ENCODE measurements at places on chromosomes 7 and 10.

DNA sequence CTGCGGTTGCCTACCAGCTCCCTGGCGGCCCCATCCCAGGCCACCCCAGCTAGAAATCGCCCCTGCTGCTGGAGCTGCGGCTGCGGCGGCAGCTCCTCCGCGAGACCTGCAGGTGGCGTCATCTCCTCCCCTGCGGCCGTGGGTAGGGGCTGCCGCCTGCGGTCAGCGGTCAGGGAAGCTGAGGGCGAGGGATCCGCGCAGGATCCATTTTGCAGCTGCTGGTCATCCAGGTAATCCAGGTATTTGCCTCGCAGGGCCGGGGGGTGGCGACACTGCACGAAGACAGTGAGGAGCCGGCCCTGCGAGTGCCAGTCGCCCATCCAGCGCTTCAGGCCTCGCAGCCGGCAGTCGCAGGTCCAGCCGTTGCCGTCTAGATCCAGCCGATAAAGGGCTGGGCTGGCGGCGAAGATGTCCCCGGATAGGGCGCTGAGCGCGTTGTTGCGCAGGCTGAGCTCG is 1.5 kb downstream of the TRIL start:
- DNase-seq: no peak

- no peak for DNase-seq
Observed at GRCh38 chr7:116899308-116899707, 36.9 kb downstream of the CAPZA2 start.

GRCh38 chr10:113431398-113432160 is 121.3 kb upstream of the HABP2 start:
- no peak for DNase-seq

DNA sequence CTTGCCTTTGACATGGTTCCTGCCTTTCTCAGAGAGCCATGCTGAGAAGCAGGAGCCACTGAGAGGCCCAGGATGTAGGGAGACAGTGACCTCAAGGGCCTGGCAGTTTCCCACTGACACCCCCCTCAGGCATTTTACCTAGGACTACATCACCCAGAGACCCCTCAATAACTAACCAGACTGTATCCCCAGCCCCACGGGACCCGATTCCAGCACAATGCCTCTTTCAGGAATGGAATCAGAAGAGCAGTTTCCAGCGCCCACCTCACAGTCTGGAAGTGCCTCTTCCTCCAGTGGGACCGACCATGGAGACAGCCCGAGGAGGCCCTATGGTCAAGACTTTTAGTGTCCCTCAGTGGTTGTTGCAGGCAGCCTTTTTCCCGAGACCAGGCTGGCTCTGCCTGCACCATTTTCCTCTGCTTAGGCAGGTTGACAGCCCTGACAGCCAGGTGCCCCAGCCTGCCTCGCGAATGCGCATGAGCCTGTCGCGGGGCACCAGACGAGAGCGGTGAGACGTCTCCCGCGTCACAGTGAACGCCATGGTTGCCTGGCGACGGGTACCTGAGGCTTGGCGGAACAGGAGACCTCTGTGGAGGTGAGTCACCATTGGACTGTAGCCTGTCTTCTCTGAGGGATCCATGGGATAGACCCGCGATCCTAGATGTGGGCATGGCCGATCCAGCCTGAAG is 28.4 kb upstream of the ZNF273 start:
- no peak for DNase-seq

DNA sequence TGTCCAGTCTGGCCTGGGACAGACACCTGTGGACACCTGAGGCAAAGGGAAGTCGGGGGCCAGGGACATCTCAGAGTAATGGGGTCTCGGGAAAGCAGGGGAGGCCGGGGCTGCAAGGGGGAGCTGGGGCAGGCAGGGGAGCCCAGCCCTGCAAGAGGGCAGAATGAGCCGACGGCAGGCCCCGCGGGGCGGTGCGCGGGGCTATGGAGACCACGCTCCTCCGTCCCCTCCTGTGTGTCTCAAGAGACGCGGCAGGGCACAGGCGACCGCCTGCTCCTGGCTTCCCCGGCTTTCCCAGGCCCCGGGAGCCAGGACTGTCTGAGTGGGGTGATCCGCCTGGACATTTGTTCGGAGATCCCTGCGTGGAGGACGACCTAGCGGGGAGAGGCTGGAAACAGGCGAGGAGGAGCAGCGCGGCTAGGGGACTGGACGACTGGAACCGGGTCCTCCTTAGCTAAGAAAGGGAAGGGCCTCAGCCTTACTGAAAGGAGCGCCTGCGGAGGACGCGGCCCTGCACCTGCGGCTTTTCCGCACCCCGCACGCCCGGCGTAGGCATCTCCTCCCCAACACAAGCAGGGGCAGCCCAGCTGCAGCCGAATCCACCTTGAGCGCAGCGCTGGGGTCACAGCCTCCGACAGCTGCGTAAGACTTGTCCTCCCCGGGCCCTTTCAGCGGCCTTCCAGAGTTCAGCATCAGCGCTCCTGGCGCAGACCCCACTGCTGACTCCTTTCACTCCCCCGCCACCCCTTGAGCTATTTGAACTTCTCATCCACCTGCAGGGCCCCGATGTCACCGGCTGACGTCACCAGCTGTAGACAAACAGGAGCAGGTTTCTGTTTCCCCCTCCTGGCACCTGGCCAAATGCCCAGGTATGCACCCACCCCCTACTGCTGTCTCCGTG is 176.4 kb downstream of the ZNF248 start:
- DNase-seq: no peak

DNA sequence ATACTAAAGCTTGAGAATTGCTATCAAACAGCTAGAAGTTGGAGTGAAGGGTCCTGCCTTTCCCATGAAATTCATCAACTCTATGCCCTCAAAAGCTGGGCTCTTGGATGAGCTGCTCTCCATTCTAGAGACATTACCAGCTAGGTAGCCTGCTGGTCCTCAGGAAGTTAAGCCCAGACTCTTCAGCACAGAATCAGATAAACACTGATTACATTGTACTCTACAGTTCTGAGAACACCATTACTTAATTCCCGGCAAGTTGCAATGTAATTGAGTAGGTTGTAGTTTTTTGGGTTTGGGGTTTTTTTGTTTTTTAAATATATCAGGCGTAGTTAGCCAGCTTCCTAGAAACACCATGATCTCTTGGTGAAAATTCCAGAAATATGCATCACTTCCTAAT is 84.1 kb upstream of the PIK3CG start:
- DNase-seq: no peak

DNA sequence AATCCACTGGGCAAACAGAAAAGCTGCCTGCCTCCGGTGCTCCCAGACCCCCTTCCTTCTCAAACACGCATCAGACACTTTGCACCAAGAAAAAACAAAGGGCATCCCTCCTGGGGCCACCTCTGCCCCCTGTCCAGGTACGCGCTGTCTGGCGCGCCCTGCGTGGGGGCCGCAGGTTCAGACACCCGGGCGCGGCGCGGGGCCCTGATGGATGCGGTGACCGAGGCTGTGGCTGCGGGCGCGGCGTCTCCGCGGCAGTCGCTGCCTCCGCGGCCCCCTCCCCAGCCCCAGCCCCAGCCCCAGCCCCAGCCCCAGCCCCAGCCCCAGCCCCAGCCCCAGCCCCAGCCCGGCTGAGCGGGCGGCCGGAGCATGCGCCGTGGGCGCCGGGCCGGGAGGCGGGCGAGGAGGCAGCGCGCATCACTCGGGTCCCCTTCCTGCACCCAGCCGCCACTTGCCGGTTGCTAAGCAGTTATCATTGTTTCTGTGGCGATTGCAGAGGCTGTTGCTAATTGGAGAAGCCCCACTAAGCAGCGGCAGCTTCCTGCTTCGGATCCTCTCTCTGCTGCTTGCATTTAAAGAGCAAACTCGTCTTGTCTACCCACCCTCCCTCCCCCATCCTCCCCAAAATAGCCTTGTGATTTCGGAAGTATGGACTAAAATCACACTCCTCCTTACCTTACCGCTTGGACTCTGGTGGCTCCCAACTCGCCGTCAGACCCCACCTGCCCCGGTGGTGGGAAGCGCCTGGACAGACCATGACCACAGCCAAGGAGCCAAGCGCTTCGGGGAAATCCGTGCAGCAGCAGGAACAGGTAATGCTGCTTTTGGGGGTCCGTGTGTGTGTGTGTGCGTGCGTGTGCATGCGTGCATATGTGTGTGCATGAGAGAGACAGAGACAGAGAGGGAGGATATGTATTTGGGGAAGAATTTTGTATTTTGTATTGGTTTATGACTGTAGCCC is 252.8 kb downstream of the DPP6 start:
- no peak for DNase-seq

DNA sequence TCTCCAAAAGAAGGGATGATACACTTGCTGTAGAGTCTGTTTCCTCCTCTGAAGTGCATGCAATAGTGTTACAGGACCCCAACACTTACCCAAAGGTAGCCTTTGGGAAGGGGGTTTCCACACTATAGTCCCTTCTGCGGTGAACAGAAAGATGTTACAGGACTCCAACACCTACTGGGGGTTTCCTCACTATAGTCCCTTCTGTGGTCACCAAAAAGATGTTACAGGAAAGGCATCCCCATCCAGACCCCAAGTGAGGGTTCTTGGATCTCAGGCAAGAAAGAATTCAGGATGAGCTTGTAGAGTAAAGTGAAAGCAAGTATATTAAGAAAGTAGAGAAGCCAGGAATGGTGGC is 69.2 kb upstream of the PIK3CG start:
- DNase-seq: no peak

- no peak for DNase-seq
Observed at GRCh38 chr10:44749151-44749550, 162.0 kb upstream of the TMEM72 start.

DNA sequence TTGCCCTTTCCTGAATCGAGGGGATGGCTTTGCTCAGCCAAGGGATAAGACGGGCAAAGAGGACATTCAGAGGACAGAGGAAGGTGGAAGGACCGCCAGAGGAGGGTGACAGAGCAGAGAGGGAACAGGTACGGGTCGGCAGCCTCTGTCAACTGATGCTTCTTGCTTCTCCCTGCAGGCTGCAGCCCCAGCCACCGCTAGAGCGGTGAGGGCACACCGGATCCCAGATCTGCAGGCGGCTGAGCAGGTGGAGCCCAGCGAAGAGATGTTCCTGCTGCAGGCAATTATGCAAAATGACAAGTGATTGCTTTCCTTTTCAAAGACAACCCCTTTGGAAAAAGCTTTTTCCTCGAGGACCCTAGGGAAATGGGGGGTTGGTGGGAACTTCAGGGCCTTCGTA is 181.9 kb upstream of the ANKRD30A start:
- DNase-seq: no peak

DNA sequence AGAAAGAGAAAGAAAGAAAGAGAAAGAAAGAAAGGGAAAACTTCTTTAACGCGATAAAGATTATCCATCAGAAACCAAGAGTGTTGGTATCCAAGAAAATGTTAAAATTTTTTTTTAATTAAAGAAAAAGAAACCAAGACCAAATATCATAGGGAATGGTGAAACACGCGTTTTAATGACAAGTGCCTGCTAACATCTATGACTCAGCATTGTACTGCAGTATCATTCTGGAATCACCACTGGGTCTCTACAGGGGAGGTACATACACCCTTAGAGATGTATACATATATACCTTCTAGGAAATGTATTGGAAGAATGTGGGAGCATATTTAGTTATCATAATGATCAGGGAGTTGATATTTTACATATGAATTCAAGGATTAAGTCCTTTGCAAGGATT is 32.1 kb upstream of the PIK3AP1 start:
- no peak for DNase-seq

DNA sequence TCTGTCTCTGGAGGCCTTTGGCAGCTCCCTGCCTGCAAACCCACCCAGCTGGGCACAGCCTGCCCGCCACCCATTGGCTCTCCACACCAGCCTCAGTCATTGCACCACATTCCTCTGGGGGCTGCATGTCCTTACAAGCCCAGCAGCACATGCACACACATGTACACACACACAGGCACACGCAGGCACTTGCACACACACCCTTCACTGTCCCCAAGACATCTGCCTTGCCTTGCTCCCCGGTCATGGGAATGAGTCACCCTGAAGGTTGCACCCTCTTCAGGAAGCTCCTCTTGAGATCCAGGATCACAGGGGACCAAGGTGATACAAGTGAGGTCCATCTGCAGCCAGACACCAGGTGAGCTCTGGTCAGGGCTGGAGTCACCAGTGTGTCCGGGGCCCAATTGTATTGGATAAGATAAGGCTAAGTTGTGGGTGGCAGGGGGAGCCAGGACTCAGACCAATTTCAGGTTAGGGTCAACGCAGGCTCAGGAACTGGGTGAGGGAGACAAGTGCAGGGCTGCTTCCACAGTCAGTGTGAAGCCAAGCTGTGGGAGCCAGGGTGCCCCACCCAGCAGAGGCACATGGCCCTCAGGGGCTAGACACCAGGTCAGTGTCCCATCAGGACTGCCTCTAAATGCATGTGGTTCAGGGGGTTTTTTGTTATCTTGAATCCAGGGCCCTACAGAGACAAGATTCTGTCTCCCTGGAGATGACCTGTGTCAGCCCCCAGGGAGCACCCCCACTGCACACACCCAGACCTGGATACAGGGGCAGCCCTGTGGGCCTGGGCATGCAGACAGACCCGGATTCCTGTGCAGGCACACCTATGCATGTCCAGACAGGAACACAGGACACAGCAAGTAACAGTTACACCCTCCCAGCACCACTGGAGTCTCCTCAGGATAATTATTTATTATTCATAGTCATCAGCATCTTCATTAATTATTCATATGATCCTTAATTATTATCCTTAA is 33.8 kb downstream of the KCNH2 start:
- no peak for DNase-seq

DNA sequence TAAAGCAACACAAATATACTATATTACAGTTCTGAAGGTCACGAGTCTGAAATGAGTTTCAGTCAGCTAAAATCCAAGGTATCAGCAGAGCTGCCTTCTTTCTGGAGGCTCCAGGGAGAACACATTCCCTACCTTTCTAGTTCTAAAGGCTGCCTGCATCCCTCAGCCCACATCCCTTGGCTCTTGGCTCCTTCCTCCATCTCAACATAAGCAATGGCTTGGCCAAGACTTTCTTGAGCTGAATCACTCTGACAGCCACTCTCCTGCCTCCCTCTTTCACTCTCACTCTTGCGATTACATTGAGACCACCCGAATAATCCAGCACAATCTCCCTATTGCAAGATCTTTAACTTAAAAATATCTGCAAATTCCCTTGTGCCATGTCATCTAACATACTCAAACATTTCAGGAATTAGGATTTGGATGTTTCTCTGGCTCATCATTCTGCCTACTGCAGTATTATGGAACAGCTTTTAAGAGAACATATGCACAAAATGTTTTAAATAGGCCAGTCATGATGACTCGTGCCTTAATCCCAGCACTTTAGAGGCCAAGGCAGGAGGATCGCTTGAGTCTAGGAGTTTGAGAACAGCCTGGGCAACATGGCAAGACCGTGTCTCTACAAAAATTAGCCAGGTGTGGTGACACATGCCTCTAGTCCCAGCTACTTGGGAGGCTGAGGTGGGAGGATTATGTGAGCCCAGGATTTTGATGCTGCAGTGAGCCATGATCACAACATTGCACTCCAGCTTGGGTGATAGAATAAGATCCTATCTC is 144.2 kb upstream of the VSTM2A start:
- no peak for DNase-seq

DNA sequence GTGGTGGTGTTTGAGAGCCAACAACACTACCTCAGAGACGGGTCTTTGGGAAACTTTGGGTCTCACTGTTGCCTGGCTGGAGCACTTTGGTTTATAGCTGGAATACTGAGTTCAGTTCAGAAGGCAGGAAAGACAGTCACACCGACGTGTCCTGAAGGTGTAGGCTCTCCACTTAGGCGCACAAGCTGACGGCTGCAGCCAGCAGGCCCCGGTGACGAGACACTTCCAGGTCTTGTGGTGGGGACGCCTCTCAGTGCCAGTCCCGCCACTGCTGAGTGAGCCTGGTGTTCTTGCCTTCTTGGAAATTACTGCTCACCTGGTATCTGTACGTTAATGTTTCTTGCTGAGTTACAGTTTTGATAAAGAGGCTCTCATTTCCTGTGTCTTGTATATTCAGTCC is 74.0 kb downstream of the WDR37 start:
- no peak for DNase-seq

Data from CD4-positive, alpha-beta T cell treated with Interleukin-17A for 1 hour (primary cell).